ENCODE measurements at places on chromosomes 3 and 15.

DNA sequence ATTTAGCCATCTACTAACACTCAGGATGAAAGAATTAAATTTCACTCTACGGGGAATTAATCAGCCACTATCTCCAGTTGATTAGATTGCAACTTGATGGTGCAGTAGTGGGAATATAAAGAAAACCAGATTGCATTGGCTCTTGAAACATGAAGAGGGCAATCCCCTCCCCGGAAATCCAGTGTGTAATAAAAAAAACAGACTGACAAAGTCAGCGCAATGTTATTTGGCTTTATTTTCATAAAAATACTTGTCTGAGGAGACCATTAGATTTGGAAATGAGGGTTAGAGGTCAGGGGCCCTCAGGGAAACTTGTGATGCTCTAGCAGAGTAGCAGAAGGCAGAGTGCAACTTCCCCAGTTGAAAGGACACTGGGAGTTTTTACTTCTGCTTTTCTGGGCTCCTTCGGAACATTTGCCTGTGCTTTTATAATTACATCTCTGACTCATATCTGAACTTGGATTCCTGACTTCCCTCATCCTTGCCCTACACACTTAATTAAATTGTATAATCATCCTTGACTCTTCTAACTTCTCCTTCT lies 326.8 kb downstream of the TUSC7 start:
- no peak for DNase-seq

GRCh38 chr3:5151586-5151985 lies 29.5 kb downstream of the ARL8B start:
- DNase-seq: no peak

DNA sequence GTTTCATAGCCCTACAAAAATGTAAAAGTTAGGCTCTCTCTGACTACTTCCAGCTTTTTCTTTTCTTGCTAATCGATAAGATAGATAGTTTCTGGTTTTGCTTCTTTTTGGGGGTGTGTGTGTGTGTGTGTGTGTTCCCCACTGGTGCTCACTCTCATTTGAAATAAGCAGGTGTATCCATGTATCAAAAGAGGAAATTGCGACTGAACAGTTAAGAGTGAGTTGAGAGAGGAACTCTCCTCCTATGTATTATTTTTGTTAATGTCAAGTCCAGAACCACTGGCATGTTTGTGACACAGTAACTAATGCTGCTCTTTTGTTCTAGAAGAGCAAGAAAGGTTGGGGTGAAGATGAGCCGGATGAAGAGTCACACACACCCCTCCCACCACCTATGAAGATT lies 96.7 kb upstream of the UMPS start:
- DNase-seq: no peak

GRCh38 chr3:171176244-171176933 lies 149.9 kb upstream of the SLC2A2 start:
- no peak for DNase-seq

- DNase-seq: no peak
These were observed 27.2 kb downstream of the GRIP2 start for GRCh38 chr3:14512942-14513327.

All from epithelial cell of prostate (primary cell).